ENCODE measurements at places on chromosomes 12 and 14. TPM values are rescaled to one million over a fixed set of nuclear protein-coding genes. Genes with fewer than 3 reads are reported as not detected.

DNA sequence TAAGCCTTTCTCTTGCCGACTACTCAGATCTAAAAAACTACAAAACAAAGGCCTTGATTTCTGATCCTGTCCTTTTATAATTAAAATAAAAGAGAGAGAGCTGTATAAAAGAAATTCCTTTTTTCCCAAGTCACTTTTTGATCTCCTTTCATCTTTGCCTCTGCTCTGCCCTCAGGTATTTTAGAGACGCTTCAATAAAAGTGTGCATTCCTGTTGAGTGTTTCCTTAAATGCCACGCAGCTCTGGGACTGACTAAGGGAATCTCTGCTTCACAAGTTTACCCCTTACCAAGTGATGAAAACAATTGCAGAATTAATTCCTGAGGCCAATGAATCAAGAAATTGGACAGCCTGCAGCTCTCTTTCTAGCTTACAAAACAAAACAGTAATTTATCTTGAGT, 1109.8 kb downstream of the TMTC2 start:
- no peaks in the 10 kb centered on the region for H3K4me1 ChIP-seq
- H3K36me3 ChIP-seq: no peaks in the 10 kb centered on the region
- H3K27me3 ChIP-seq: no peaks in the 10 kb centered on the region
- H3K4me3 ChIP-seq: no peak overlapping the region
- no peak for DNase-seq

- peaks cover 34% of the 10 kb centered on the region for H3K4me1 ChIP-seq
- peaks cover 6% of the 10 kb centered on the region for H3K36me3 ChIP-seq
- H3K27me3 ChIP-seq: no peaks in the 10 kb centered on the region
- H3K27ac ChIP-seq: peak overlapping the region; percentile 33
Observed at GRCh38 chr14:103593577-103593976, 30.8 kb downstream of the COA8 start.

GRCh38 chr12:110316861-110317260, 35.8 kb downstream of the ATP2A2 start:
- H3K27me3 ChIP-seq: no peaks in the 10 kb centered on the region
- H3K4me3 ChIP-seq: no peak overlapping the region
- peak overlapping the region; percentile 97 for H3K27ac ChIP-seq

DNA sequence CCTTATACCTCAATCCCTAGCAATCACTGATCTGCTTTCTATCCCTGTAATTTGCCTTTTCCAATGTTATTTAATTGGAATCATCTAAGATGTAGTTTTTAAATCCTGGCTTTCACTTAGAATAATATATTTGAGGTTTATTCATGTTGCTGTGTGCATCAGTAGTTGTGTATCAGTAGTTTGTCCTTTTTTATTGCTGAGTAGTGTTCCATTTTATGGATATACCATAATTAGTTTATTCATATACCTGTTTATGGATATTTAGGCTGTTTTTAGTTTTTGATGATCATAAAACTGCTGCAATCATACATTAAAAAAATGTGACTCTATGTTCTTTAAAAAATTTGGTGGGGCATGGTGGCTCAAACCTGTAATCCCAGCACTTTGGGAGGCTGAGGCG, 43.7 kb downstream of the FUT8 start:
- no peak for DNase-seq
- H3K4me3 ChIP-seq: no peak overlapping the region
- H3K36me3 ChIP-seq: peaks cover 42% of the 10 kb centered on the region
- H3K27ac ChIP-seq: no peak overlapping the region
- H3K27me3 ChIP-seq: no peaks in the 10 kb centered on the region
- no peaks in the 10 kb centered on the region for H3K4me1 ChIP-seq

DNA sequence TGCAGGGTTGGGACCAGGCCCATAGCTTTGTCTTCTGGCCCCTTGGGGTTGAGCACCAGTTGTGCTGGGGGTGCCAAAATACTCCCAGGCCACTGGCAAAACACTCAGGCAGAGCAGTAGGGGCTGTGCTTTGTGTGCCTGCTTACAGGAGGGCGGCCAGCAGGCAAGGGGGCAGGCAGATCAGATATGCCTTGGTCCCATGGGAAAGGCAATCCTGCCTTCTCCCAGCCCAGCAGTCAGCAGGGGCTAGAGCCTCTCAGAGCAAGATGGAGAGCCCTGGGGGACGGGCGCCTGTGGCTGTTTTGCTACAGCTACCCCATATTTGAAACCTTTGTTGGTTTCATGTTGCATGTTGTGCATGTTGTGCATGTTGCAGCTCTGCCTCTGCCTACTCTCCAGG, 36.2 kb upstream of the TMX1 start:
- H3K4me3 ChIP-seq: no peak overlapping the region
- H3K27me3 ChIP-seq: 0 out of 2 replicates have a peak, but pooled peaks cover 8% of the 10 kb centered on the region
- no peaks in the 10 kb centered on the region for H3K36me3 ChIP-seq

GRCh38 chr12:108612788-108613282, 15.0 kb upstream of the TMEM119 start:
- H3K4me1 ChIP-seq: peaks cover 7% of the 10 kb centered on the region
- DNase-seq: no peak
- no peaks in the 10 kb centered on the region for H3K27me3 ChIP-seq
- no peaks in the 10 kb centered on the region for H3K36me3 ChIP-seq

DNA sequence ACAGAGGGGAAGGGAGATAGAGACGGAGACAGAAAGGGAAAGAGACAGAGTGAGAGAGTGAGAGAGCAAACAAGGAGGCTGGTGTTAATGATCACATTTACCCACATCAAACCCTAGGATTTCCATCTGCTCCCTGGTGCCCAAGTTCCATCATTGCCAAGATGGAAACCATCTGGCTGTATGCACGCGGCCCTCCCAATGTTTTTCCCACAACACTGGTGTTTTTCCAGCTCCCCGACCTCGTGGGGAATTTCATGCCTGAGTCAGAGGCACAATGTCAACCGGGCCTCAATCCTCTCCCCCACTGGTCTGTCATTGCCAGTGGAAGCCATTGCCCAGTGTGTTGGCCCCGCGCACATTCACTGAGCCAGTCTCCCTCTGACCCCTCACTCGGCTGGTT, 19.9 kb upstream of the BDKRB2 start:
- H3K36me3 ChIP-seq: no peaks in the 10 kb centered on the region
- DNase-seq: no peak
- no peaks in the 10 kb centered on the region for H3K4me1 ChIP-seq
- H3K27ac ChIP-seq: no peak overlapping the region
- H3K4me3 ChIP-seq: no peak overlapping the region

DNA sequence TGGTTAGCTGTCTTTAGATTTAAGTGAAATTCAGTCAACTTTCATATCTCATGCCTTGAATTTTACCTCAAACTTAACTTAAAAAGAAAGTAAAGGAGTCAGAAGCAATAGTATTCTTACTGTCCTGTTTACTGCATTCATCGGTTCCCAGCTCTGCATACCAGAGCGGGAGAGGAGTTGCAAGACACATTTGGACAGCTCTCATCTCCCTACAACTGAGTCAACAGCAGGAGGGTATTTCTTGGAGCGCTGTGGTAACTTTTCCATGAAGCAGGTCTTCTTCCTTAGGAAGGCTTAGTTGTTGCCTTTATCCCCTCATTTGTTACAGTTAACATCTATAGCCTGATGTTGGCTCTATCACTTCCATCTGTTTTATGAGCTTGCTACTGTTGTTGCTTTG, 65.1 kb downstream of the TRMT5 start:
- no peaks in the 10 kb centered on the region for H3K4me1 ChIP-seq
- H3K36me3 ChIP-seq: no peaks in the 10 kb centered on the region
- no peak overlapping the region for H3K27ac ChIP-seq
- H3K4me3 ChIP-seq: no peak overlapping the region
- no peaks in the 10 kb centered on the region for H3K27me3 ChIP-seq

DNA sequence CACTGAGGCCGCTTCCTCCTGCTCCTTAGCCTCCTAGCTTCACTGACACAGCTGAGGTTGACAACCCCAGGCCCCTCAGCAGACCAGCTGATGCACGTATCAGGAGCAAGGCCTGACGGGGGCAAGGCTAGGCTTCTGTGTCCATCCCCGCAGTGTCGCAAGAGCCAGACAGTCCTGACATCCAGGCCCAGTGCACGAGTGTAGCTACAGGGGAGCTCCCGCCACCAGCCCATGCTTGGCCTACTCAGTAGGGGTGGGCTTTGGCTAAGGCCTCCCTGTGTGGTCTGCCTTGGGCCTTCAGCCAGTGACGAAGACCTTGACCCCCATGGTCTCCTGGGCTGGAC, 179.1 kb downstream of the DPF3 start:
- H3K27ac ChIP-seq: no peak overlapping the region
- no peaks in the 10 kb centered on the region for H3K36me3 ChIP-seq
- H3K4me3 ChIP-seq: no peak overlapping the region
- DNase-seq: no peak
- H3K27me3 ChIP-seq: no peaks in the 10 kb centered on the region

- no peaks in the 10 kb centered on the region for H3K27me3 ChIP-seq
- H3K4me1 ChIP-seq: no peaks in the 10 kb centered on the region
- DNase-seq: no peak
- no peak overlapping the region for H3K4me3 ChIP-seq
- H3K36me3 ChIP-seq: no peaks in the 10 kb centered on the region
Observed at GRCh38 chr14:64861916-64862315, 17.8 kb downstream of the SPTB start.

DNA sequence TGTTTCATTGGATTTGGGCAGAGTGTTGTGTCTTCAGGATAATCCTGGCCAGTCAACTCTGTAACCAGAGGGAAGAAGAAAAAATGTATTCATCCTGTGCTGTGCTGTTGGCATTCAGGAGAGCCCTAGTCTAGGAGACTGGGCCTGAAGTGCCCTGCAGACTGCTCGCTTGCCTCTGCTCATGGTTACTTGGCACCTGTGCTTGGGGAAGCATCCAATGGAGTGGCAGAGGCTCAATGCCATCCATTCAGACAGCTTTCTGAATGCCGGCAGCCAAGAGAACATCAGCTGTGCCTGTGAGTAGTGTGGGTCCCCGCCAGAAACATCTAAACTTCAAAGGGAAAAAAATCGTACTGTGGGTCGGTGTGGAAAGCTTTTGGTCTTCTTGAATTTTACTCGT, 124.2 kb downstream of the SRGAP1 start:
- peaks cover 26% of the 10 kb centered on the region for H3K4me1 ChIP-seq
- DNase-seq: no peak
- no peaks in the 10 kb centered on the region for H3K27me3 ChIP-seq
- no peaks in the 10 kb centered on the region for H3K36me3 ChIP-seq
- no peak overlapping the region for H3K4me3 ChIP-seq

DNA sequence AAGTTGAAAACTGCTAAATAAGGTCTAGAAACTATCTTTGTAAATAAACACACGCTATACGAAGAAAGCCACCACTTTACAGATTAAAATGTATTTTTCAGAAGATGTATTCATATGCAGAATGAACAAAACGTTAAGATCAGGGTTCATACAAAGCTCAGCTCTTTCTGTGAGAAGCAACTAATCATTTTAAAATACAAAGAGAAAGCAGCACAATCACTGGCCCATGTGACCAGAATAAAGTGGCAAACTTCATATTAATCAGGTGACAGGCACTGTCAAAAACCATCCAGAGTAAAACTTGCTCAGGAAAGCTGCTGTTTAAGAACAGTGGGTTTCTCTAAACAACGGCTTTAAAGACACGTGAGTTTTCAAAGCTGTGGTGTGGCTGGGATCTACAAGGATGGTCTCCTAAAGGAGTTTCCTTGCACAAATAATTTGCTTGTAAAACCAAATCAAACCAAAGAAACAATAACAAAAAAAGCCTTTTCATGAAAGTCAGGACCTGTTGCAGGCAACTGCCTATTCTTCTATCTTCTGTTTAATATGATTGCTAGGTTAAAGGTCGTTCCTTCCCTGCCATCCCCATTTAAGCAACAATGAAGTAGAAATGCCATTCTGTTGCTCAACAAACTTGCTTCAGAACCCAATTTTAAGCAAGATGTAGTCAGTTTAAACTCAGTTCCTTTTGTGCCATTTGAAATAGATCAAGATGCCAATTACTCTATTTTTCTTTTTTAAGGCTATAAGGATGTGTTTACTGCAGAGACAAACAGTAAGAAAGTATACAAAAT, 22.3 kb downstream of the SEL1L start:
- no peak overlapping the region for H3K4me3 ChIP-seq
- H3K27ac ChIP-seq: no peak overlapping the region
- no peak for DNase-seq
- no peaks in the 10 kb centered on the region for H3K27me3 ChIP-seq

DNA sequence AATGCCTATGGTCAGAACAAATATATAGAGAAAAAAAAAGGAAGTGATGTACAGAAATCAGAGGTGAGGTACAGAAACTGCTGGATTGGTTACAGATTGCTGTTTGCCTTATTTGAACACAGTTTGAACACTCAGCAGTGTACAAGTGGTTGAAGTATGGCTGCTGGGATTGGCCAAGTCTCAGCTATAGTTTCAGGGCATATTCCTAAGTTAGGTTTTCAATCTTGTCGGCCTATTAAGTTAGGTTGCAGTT, 146.4 kb downstream of the LLPH start:
- H3K27me3 ChIP-seq: no peaks in the 10 kb centered on the region
- no peak overlapping the region for H3K27ac ChIP-seq
- no peaks in the 10 kb centered on the region for H3K36me3 ChIP-seq

DNA sequence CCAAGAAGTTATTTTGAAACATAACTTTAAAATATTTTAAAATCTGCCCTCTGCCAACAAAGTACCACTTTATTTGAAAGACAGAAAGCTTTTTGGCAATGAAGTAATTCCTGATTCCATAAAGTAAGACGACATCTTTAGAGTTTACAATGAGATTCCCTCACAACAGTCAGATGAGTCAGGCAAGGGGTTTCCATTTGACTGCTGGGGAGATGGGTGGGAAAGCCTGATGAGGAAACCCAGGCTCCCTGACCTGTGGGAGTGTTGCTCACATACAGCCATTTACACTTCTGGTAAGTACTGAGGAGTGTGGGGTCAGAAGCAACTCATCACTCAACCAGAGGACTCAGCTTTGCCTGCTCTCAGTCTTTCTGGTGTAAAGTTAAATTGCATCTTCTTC, 10.2 kb downstream of the KITLG start:
- H3K27ac ChIP-seq: peak overlapping the region; percentile 49
- no peak overlapping the region for H3K4me3 ChIP-seq
- no peak for DNase-seq

DNA sequence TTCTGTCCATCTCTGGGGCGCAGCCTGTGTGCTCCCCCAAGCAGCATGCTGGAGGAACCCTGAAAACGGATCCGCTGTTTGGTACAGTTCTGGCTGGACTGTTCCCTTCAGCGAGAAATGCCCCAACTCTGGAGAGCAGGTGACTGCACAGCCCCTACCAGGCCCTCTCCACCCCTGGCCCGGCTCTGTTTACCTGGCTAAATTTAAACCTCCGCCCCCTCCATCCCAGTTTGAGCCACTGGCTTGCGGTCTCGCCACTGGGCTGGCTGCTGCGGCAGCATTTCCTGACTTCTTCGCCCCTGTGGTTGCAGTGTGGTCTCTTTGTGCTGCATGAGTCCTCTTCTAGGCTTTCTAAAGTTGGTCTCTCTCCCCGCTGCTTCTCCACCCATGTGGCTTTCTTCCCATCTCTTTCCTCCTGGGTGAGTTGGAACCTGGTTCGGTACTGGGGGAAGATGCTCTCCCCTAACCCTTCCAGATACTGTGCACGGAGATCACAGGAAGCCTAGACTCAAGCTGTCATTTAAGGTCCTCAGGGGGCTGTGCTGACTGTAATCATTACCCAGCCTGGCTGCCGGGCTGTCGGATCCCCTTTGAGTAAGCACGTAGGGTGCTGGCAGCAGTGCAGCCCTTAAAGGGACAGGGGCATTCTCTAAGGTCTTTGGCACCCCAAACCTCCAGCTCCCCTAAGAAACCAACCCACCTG, 60.6 kb downstream of the FBXL14 start:
- no peak overlapping the region for H3K27ac ChIP-seq
- peaks cover 30% of the 10 kb centered on the region for H3K4me1 ChIP-seq
- H3K4me3 ChIP-seq: peak overlapping the region; percentile 81
- no peak for DNase-seq

- no peak for DNase-seq
- peak overlapping the region; percentile 98 for H3K27ac ChIP-seq
- peaks cover 50% of the 10 kb centered on the region for H3K36me3 ChIP-seq
- no peak overlapping the region for H3K4me3 ChIP-seq
Observed at GRCh38 chr12:79296133-79296532, 394.6 kb downstream of the PAWR start.

LTB4R gene
- 11.9 TPM for polyA plus RNA-seq

TSHR gene
- not detected for polyA plus RNA-seq

OVCH1 gene
- not detected for polyA plus RNA-seq

CCDC175 gene
- polyA plus RNA-seq: not detected

MYH6 gene
- polyA plus RNA-seq: not detected
